ENCODE measurements at places on chromosomes 12 and 14. TPM values are rescaled to one million over a fixed set of nuclear protein-coding genes. Genes with fewer than 3 reads are reported as not detected.
A peak's percentile ranks its signal among the peaks of the same experiment; 100 is the strongest.

Gene P3H3
- 2.3 TPM for total RNA-seq

Gene MYO1H
- total RNA-seq: not detected

Gene NXPH4
- 0.41 TPM for total RNA-seq

Gene DNAH10
- 0.43 TPM for total RNA-seq

Gene EXOC3L4
- total RNA-seq: not detected

Gene STXBP6
- total RNA-seq: not detected

Gene AQP6
- not detected for total RNA-seq

DNA sequence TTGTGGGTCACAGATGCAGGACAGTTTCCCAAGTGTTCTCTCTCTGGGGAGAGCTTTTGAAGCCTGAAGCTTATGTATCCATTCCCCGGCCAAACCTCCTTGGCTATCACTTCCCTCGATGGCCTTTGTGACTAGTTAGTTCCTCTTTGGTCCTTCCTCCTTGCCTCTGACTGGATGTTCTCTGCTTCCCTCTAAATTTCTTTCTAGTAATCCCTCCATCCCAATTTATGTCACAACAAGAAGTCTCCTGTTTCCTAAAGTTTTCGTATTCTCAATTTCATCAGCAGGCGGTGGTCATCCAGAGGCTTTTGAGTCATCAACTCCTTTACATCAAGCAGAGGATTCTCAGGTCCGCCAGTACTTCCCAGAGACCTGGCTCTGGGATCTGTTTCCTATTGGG is 27.5 kb downstream of the A2ML1 start:
- H3K27ac ChIP-seq: no peak overlapping the region
- peaks cover 3% of the 10 kb centered on the region for H3K27me3 ChIP-seq
- H3K36me3 ChIP-seq: no peaks in the 10 kb centered on the region

DNA sequence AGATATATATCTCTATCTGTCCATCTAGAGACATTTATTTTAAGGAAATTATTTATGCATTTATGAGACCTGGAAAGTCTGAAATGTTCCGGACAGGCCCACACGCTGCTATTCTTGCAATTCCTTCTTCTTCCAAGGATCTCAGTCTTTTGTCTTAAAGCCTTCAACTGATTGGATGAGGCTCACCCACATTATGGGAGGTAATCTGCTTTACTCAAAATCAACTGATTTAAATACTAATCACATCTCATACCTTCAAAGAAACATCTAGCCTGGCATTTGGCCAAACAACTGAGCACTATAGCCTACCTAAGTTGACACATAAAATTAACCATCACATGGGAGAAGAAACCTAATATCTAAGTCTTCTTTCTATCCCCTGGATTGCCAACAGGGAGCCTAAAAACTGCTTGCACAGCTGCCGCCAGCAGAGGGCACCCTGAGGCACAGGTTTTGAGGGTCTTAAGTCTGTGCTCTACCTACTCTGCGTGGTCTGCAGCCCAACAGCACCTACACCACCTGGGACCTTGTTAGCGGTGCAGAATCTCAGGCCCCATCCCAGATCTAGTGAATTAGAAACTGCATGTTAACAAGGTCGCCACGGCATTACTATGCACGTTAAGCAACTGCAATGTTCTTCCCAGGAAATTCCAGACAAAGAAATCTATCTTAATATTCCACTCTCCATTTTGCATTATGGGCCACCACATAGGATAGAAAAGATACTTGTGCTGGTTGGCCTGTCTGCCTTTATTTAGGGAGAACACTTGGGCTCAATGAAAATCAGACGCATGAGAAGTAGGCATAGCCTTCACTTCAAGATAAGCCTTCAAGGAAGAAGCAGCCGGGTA is 249.7 kb downstream of the FOXG1 start:
- no peaks in the 10 kb centered on the region for H3K27me3 ChIP-seq
- H3K4me3 ChIP-seq: no peak overlapping the region
- no peaks in the 10 kb centered on the region for H3K4me1 ChIP-seq

- no peaks in the 10 kb centered on the region for H3K27me3 ChIP-seq
- no peak for DNase-seq
- H3K4me1 ChIP-seq: no peaks in the 10 kb centered on the region
- no peak overlapping the region for H3K4me3 ChIP-seq
These were observed 449.3 kb downstream of the FOXG1 start for GRCh38 chr14:29215853-29216252.

DNA sequence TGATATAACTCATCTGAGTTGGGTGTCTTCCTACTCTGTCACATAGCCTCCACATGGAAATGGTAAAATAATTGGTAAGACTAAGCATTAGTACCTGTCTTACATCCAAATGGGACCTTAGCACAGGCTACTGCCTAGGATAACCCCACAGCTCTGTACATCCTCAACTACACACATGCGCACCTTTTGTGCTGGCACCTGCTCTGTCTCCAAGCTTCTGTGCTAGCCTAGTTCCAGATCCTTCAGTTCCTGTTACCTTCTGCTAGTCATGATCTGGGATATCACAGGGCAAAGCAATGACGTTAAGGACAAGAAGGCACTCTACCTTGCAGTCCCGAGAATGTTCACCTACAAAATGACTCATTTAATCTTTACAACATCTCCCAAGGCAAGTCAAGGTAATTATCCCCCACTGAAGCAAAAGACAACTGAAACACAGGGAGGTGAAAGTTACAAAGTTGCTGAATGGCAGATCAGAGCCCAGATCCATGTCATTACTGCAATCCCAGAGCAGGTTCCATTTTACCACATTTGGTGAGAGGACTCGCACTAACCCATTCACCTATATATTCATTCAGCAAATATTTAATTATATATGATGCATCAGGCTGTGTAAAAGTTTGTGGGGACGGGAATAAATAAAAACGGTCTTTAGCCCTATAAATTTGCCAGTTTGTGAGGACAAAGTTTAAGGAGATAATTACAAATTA is 61.7 kb downstream of the PPM1H start:
- no peaks in the 10 kb centered on the region for H3K4me1 ChIP-seq
- DNase-seq: no peak
- H3K27ac ChIP-seq: no peak overlapping the region
- no peak overlapping the region for H3K4me3 ChIP-seq

DNA sequence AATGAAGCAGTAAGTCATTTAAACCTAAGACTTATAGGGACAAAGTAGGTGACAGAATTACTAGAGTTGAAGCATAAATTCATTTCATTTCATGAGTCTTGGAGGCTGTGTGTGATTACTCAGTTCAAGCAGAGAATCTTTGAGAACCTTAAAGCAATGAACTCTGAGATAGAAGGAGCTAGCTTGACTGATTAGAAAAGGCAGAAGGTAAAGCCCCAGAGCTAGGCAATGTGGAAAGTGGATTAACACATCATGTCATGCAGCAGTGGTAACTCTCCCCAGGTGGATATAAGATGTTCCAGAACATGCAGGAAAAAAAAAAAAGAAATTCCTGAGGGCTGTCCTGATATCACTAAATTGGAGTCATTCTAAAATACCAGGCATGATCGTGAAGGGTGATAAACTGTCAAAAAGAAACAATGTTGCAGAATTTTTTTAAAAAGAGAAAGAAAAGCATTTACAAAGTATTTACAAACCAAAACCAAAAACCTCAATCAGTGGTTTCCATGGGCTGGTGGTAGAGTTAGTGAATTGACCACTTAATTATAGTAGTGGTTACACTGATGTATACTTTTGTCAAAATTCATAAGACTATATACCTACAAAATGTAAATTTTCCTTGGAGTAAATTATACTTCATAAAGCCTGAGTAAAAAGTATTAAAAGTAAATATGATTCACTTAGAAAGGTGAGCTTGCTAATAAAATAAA is 12.7 kb upstream of the SLC16A7 start:
- no peaks in the 10 kb centered on the region for H3K27me3 ChIP-seq
- H3K4me1 ChIP-seq: peaks cover 19% of the 10 kb centered on the region
- peak; percentile 21 for DNase-seq

- no peaks in the 10 kb centered on the region for H3K27me3 ChIP-seq
- no peak overlapping the region for H3K27ac ChIP-seq
- no peaks in the 10 kb centered on the region for H3K4me1 ChIP-seq
These were observed 172.3 kb upstream of the ATXN7L3B start for GRCh38 chr12:74365178-74365964.

- H3K36me3 ChIP-seq: no peaks in the 10 kb centered on the region
- DNase-seq: peak; percentile 33
- no peak overlapping the region for H3K27ac ChIP-seq
- H3K27me3 ChIP-seq: peaks cover 3% of the 10 kb centered on the region
- no peak overlapping the region for H3K4me3 ChIP-seq
These were observed 208.3 kb downstream of the EXOC5 start for GRCh38 chr14:57060276-57060955.

DNA sequence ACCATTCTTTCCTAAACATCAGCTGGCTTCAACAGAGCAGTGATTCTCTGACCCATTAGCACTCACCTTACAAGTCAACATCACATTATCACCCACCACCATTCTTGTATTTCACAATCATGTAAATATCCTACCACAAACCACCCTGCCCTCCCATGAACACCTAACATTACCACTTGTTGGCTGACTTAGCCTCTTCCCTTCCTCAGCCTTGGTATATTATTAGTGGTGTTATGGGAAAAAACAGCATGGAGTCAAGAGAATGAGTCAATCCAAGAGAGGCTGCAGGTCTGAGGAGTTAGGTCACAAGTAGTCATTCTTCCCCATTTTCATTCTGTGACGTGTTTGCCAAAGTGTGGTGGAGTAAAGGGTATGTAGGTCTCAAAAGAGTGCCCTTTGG is 22.3 kb upstream of the MGP start:
- peaks cover 19% of the 10 kb centered on the region for H3K36me3 ChIP-seq
- no peak overlapping the region for H3K4me3 ChIP-seq
- H3K27me3 ChIP-seq: no peaks in the 10 kb centered on the region
- H3K27ac ChIP-seq: peak overlapping the region; percentile 25
